ENCODE measurements at places on chromosomes 6 and 20.

- peak; percentile 62 for DNase-seq
These were observed 728 bp downstream of the ITPR3 start for GRCh38 chr6:33621711-33622388.

- peak; percentile 3 for DNase-seq
These were observed 257.4 kb downstream of the PLCB1 start for GRCh38 chr20:8389381-8390036.

DNA sequence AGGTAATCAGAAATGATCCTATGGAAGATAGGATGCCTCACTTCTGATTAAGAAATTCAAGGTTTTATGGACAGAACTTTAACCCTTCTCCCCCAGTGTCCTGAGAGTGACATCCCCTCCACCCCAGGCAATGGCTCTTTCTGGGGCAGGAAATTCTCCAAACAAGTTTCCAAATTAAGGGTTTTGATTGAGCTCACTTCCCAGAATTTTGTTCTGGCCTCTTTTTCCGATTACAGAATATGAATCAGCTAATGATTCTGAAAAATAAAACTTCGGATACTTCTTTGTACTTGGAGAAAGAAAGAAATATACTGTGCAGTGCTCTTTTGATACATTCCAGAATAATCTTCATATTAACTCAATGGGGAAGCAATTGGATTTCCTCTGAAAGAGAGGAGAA lies 32.8 kb upstream of the TASP1 start:
- DNase-seq, result no peak

- DNase-seq, result peak; percentile 57
These were observed 48.0 kb downstream of the TMEM170B start for GRCh38 chr6:11585426-11586016.

DNA sequence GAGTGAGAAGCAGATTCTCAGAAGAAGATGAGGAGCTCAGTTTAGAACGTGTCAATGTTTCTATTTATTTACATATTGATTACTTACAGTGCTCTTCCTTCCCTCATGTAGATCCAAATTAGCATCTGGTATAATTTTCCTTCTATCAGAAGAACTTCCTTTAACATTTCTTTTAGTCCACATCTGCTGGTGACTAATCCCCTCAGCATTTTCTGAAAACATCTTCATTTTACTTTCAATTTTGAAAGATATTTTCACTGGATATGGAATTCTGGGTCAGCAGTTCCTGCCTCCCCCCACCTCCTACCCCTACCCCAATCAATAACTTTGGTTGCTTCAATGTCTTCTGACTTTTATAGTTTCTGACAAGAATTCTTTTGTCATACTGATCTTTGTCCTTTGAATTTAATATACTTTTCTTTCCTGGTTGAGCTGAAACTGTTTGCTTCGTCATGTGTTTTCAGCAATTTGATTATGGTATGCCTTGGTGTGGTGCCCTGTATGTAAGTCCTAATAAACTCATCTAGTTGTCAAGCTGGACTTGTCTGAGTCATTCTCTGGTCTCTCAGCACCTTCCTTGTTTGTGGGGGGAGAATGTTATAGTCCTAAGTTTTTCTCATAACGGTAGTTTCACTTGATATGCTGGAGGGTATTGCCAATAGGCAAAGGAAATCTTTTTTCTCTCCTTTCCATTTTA lies 57.0 kb downstream of the SMPDL3A start:
- DNase-seq, result peak; percentile 25

- peak; percentile 23 for DNase-seq
These were observed 163.2 kb downstream of the AIG1 start for GRCh38 chr6:143223895-143224294.

DNA sequence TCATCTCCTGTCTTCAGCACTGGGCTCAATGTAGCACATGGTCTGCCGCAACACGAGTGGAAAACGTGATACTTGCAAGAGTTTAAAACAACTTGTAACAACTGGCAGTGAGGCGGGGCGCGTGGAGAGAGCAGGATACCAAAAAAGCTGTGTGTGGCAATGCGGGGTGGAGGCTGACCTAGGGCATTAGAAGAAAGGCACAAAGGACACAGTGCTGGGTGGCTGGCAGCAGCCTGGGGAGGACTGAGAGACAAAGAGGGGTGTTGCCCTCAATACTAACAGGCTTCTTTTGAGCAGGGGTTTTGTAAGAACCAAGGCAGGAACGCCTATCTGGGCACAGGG lies 1.5 kb upstream of the GFOD1 start:
- DNase-seq, result no peak

DNA sequence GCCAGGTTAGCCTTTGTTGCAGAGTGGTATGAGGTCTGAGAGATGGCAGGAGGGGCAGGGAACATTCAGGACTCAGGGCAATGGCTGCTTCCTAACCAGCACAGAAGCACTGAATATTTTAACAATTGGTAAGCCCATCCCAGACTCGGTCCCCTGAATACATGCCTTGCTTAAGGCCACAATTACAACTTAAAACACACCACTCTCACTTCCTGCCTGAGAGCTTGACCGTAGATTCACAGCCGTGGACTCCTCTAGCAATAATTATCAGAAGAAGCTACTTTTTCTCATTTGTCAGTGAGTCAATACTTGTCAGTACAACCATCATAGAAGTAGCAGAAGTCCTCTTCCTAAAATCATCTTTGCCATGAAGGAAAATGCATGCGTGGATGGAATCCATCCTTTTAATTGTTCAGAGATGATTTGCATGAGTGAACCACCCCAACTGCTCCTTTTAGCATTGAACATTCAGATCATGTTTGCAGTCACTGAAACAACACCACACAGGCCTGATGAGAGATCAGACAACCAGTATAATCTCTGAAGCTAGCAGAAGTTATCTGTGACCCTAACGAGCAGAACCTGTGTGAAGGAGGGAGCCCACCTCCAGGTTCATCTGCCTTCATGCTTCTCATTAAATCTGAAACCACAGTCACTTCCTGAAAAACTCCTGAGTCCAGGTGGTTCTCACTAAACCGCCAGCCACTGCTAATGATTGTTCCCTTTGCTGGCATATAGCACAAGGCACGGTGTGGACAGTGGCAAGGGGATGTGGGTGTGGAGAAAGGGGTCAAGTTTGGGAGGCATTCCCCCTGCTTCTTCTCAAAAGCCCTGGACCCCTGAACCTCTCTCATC lies 333.9 kb upstream of the CNR1 start:
- no peak for DNase-seq

DNA sequence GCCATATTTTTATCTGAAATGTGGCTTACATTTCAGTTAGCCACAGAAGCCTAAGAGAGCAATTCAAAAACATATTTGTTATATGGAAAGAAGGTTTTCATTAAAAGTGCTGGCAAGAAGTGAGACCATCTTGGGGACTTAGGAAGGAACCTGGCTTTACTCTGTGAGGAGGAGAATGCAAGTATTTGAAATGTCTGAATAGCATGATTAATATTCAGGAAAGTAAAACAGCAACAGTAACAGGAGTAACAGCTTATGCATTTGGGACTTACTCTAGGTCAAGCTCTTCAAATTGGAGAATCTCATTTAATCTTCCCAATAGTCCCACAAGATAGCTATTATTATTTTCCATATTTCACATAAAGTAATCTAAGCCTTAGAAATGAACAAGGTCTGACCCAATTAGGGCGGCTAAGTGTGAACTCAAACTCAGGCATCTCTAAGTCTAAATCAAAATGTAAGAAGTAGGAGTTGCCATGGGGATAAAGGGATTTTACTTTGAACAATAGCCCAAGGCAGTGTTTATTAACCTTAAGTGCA lies 816.5 kb downstream of the BCKDHB start:
- DNase-seq, result no peak

- no peak for DNase-seq
These were observed 33.2 kb upstream of the CST7 start for GRCh38 chr20:24915892-24916291.

GRCh38 chr6:33211666-33212422 lies 3.5 kb downstream of the RING1 start:
- DNase-seq, result no peak

GRCh38 chr6:140537834-140538705 lies 1163.6 kb upstream of the CITED2 start:
- peak; percentile 81 for DNase-seq

DNA sequence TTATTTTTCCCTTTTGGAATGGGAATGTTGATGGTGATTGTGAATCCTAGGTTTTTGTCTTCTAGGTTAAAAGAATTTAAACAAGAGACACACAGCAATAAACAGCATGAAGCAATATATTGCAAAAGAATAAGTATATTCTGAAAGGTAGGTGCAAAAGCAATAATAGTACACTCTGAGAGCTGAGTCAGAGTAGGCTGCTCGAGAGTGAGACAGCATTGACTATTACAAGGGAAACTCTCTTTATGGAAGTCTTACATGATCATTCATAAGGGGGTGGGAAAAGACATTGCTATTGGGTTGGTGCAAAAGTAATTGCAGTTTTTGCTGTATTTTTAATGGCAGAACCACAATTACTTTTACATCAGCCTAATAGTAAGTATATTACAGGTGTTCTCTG lies 25.0 kb downstream of the FBXO5 start:
- no peak for DNase-seq

DNA sequence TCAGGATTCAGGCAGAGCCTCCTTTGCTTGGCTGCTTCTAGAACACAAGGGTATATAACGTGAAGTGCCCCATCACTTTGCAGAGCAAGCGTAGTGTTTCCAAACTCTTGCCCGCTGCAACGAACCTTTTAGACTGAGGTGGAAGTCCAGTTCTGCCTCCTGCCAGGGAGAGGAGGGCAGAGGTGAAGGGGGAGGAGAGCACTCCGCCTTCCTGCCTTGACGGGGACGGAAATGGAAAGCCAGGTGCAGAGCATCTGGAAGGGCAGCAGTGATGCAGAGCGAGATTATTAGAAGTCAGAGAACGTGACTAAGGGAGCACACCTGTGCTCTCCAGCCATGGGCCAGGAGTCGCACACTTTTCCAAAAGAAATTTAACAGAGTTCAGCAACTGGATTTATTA lies 63.4 kb downstream of the RREB1 start:
- DNase-seq, result no peak

DNA sequence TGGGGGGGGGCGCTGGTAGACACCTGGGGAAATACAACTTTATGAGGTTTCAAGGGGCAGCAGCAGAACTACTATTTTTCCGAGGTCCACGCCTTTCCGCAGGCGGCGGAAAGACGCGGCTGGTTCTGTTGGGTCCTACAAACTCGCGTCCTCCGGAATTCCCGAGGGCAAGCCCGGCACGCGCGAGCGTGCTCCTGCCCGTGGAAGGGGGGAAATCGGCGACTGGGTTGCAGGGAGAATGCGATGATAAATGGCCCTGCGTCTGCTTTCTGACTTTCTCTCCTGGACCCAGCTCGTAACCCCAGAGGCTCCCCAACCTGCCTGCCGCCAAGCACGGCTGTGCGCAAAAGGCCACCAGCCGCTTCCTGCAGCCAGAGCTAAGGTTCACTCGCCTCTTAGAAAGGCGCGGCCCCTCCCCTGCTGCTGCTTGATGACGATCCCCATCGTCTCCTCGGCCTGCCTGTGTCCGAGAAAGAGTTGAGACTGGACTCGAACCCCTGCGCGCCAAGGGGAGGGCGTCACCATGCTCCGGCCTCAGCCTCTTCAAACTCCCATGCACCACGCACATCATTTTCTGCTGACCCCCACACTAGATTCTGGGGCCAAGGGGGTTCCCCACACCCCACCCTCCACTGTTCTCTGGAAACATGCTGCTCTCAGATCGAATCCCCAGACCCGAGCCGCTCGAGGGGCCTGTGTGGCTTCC lies 6.7 kb downstream of the FOXA2 start:
- DNase-seq, result peak; percentile 49

GRCh38 chr20:6914986-6915385 lies 147.5 kb downstream of the BMP2 start:
- no peak for DNase-seq

DNA sequence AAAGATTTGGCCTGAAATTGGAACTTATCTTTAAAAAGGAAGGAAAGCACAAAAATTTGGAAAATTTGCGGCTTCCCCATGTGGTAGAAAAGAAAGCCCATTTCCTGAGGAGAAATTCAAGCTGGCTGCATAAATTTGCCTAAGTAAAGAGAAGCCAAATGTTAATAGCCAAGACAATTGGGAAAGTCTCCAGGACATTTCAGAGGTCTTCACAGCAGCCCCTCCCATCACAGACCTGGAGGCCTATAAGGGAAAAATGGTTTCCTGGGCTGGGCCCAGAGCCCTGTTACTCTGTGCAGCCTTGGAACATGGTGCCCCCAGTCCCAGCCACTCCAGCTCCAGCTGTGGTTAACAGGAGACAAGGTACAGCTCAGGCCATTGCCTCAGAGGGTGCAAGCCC lies 736.5 kb downstream of the HACE1 start:
- DNase-seq, result no peak

GRCh38 chr6:129620234-129620610 lies 89.8 kb downstream of the ARHGAP18 start:
- no peak for DNase-seq

GRCh38 chr20:24273251-24273650 lies 196.2 kb upstream of the SYNDIG1 start:
- no peak for DNase-seq

GRCh38 chr20:52191132-52191915 lies at the start of gene ZFP64:
ZFP64 (minus strand) TSS chr20:52191779; CDS start chr20:52191636, 143 bp downstream.
- DNase-seq, result peak; percentile 82

- no peak for DNase-seq
These were observed 317.2 kb upstream of the AGPAT4 start for GRCh38 chr6:161590961-161591627.

DNA sequence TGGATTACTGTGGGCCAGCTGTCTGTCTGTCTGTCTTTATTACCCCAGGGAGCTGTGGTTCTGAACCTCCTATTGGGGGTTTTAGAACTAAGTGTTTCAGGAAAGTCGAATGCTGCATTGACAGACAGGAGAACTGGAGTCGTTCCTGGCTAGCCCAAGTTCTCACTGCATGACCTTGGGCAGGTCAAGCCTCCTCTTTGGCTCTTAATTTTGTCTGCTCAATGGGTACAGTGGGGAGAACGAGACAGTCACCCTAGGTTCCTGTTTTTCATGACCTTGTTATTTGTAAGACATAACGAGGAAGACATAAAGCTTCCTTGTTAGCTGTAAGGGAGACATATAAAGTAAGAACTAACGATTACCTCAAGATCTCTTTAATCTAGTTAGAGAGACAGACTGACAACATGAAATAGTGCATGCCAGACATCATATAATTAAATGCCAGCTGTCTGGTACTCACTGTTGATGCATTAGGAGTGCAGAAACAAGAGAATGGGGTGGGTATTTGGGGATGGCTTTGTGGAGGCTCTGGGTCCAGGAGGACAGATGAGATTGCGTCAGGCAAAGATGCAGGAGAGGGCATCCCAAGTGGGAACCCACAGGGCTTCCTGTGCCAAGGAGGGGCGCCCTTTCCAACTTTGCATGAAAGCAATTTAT lies 3.7 kb upstream of the CCDC167 start:
- no peak for DNase-seq
